ENCODE measurements at places on chromosomes 16 and 17.

GRCh38 chr16:17602678-17603077 lies 131.9 kb upstream of the XYLT1 start:
- DNase-seq, result no peak

DNA sequence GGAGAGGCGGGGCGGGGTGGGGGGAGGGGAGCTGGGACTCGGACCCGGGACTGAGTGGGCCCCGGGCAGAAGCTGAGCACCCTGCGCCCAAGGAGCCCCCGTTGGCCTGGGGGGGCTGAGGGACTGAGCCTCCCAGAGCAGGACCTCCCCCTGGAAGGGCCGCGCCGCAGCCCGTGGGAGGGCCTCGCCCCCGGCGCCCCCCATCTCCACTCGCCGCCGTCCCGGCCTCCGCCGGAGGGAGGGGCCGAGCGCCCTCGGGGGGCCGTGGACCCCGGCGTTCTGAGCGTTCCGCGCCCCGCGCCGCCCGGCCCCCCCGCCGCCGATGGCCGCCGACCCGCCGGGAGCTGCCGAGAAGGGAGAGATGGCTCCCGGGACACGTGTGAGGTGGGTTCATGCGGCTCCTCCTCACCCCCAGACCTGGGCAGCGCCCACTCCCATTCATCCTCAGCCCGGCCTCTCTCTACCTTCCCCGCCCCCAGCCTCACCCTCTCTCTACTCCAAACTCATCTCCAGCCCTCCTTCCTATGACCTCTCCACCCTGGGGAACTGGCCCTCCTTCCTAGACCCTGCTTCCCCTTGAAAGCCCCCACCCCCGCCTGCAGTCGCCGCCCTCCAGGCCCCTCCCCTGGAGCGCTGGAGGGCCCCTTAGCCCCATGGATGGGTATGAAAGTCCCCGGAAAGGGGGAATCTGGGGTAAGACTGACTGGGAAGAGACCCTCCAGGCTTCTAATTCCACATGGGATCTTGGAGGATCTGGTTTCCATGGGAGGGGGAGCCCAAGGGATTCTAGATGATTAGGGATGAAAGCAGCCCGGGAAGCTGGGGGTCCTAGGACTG lies 922 bp downstream of the FBXL19 start:
- no peak for DNase-seq

DNA sequence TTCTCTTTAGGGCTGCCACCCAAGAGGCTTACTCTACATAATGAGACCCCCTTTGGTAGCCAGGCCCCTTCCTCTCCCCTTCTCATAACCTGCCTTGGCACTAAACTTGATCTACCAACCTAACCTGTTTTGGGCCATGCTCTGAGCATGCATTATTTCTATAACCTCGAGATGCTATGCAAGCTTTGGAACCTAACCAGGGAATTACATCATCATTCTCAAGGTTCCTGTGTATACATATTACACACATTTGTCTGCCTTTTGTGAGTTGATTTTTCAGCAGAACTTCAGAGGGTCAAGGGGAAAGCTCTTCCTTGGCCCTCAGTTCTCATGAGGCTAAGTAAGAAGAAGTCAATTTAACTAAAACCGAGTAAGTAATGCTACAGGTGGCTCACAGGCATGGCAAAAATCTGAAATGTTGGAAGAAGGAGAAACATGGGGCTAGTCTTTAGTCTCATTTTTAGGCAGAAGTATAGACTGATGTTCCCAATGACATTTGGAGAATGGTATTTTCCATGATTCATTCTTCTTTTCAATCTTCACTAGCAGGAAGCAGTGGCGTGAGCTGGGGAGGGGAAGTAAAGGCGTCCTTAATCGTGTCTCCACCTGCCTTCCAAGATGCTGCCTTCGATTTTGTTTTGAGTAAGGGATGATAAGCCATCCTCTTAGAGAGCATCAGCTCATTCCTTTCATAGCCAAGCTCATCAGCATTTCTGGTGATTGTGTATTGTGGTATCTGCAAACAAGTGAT lies 308.4 kb downstream of the ABCC12 start:
- no peak for DNase-seq

DNA sequence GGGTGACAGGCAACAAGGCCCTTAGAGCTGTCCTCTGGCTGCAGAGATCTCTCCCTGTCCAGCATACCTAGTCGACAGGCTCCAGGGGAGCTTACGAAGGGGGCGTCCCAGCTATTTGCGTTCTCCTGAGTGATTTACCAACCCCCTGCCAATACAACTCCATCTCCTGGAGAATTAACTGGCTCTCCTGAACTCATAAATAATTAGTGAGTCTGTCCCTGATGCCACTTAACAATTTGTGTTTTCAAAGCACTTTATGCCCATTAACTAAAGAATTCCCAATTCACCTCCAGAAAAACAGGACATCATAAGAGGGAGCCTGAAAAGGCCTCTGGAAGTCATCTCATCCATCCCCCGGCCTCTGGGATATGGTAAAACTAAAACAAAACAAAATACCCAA lies 26.7 kb downstream of the SDK2 start:
- DNase-seq, result no peak

DNA sequence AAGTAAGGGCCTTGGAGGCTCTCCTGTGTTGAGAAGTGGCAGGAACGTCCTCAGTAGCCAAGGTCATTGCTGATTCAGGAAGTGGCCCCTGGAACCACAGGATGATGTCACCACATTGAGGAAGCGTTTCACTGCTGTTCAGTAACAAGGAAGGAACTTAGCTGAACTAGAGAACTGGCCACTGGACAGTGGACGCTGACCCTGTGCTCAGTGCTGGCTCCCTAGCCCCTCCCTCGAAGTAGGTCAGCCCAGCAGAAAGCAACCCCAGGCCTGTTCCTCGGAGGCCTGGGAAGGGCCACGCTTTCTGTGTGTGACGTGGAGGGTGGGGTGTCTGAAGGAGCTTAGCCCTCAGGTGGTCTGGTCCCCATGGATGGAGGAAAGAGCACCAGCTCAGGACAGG lies 58.3 kb downstream of the B9D1 start:
- DNase-seq, result no peak

DNA sequence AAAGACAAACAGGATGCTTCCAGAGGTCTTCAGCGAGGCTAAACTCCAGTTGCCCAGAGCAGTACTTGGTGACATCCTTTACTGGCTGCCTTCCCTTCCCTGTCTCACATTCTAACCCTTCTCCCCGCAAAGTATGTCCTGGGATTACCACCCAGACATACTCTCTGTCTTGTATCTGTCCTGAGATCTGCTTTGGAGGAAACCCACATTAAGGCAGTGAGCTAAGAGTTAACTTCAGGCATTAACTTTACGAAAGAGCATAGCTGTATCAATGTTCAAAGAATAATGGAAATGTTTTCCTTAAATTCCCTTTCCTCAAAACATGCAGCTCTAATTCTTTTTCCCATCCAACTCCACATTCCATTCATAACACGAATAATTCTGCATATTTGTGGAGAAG lies 385.2 kb downstream of the NPIPA8 start:
- no peak for DNase-seq

- DNase-seq, result no peak
Measured at GRCh38 chr17:1374431-1375177, 25.4 kb downstream of the YWHAE start.

GRCh38 chr17:43857957-43858600 lies 11.1 kb downstream of the CD300LG start:
- DNase-seq, result no peak

DNA sequence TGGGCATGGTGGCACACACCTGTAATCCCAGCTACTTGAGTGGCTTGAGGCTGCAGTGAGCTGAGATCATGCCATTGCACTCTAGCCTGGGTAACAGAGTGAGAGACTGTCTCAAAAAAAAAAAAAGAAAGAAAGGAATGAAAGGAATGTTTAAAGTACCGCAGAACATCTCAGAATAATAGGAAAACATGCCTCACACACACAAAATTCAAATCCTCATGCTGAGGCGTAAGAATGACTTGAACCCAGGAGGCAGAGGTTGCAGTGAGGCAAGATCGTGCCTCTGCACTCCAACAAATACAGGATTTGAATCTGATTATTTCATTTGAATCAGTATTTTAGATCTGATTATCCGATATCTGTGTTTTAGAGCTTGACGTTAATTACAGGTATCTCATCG lies 21.3 kb upstream of the GAA start:
- no peak for DNase-seq

DNA sequence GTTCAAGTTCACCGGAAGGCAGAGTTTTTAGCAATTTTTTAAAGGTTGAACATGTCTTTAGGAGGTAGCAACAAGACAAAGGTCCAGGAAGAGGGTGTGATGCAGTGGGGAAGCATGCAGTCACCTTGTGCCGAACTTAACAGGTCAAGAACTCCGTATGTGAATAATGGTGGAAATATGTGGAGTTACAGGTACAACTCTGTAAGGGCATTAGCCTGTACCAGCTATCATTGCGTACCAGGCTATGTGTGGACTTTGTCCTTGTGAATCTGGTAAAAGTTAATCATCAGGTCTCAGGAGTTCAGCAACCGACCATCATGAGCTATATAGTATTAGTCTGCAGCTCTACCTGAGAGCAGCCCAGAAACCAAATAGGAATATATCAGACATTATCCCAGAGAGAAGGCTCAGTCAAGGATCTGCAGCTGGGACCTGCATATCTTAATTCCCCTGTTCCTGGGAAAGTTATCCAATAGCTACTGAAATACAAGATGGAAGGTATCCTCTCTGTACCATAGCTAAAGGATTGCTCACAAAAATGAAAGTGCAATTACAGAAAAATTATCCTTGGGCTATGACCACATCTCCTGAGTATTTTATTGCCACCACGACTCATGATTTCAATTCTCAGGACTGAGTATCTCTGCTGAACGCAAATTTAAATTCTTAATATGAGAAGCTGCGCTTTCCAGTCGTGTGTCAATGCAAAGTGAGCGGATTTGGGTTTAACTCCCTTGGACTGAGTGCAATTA lies 469.3 kb downstream of the CDH13 start:
- no peak for DNase-seq

- no peak for DNase-seq
Measured at GRCh38 chr17:35314415-35315216, 58.8 kb downstream of the SLFN11 start.

All from SHP77 (cell line).